Thyroid gland (tissue), 4 donors: ENCODE measurements at places on chromosomes 3 and 15. TPM values are rescaled to one million over a fixed set of nuclear protein-coding genes. Genes with fewer than 3 reads are reported as not detected.
A peak's percentile ranks its signal among the peaks of the same experiment; 100 is the strongest.

GRCh38 chr15:41936649-41937567 lies 35.4 kb downstream of the EHD4 start:
- no peaks in the 10 kb centered on the region for H3K27me3 ChIP-seq
- DNase-seq, result peak; percentile 31
- H3K36me3 ChIP-seq, result no peaks in the 10 kb centered on the region
- peaks cover 24% of the 10 kb centered on the region for H3K4me1 ChIP-seq
- no peak overlapping the region for H3K4me3 ChIP-seq

DNA sequence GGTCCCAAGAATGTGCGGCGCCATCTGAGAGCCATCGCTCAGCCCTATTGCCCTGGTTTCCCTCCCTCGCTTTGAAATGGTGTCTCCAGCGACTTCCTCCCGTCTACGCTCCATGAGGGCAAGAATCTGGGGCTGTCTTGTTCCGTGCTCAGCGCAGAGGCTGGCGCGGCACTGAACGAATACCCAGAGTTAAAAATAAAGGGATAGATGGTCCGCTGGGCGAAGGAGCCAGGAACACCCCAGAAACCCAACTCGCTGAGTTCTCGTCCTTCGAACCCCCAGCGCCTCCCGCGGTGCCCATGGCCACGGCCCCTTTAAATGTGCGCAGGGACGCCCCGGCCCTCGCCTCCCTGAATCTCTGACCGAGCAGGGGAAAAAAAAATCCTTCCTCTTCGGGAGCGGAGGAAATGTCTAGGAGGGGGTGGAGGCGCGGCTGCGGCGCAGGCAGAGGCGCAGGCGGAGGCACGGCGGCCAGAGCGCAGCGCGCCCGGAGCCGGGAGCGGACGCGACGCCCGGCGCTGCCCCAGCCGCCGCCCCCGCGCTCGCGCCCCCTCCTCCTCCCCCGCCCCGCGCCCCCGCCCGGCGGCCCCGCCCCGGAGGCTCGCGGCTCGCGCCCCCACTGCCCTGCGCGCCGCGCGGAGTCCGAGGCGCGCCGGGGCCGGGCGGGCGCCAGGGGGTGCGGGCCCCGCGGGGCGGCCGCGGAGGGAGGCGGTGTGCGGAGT lies 8.5 kb upstream of the FGD5 start:
- no peak for DNase-seq
- H3K4me1 ChIP-seq, result no peaks in the 10 kb centered on the region
- H3K36me3 ChIP-seq, result no peaks in the 10 kb centered on the region
- peaks cover 4% of the 10 kb centered on the region for H3K27me3 ChIP-seq
- H3K4me3 ChIP-seq, result no peak overlapping the region

GRCh38 chr3:16596352-16597032 lies 8.7 kb downstream of the DAZL start:
- no peaks in the 10 kb centered on the region for H3K36me3 ChIP-seq
- H3K4me3 ChIP-seq, result no peak overlapping the region
- H3K4me1 ChIP-seq, result no peaks in the 10 kb centered on the region
- H3K27ac ChIP-seq, result no peak overlapping the region
- H3K27me3 ChIP-seq, result no peaks in the 10 kb centered on the region
- DNase-seq, result no peak

DNA sequence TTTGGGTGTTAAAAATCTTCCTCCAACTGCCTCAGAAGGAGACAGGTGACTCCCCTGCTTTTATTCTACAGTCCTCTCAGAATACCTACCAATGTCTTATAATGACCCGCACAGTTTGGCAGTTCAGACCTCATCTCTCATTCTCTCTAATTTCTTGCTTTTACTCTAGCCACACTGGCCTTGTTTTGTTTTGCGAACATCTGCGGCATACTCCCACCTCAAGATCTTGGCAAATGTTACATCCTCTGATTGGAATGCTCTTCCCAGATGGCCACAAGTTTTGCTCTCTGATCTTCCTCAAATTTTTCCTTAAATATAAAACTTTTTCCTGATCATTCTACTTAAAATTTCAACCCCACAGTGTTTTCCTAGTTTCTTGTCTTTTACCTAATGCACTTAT lies 94.1 kb downstream of the PLSCR2 start:
- no peak overlapping the region for H3K27ac ChIP-seq
- H3K4me1 ChIP-seq, result no peaks in the 10 kb centered on the region
- H3K36me3 ChIP-seq, result no peaks in the 10 kb centered on the region
- no peak overlapping the region for H3K4me3 ChIP-seq
- no peaks in the 10 kb centered on the region for H3K27me3 ChIP-seq
- no peak for DNase-seq

DNA sequence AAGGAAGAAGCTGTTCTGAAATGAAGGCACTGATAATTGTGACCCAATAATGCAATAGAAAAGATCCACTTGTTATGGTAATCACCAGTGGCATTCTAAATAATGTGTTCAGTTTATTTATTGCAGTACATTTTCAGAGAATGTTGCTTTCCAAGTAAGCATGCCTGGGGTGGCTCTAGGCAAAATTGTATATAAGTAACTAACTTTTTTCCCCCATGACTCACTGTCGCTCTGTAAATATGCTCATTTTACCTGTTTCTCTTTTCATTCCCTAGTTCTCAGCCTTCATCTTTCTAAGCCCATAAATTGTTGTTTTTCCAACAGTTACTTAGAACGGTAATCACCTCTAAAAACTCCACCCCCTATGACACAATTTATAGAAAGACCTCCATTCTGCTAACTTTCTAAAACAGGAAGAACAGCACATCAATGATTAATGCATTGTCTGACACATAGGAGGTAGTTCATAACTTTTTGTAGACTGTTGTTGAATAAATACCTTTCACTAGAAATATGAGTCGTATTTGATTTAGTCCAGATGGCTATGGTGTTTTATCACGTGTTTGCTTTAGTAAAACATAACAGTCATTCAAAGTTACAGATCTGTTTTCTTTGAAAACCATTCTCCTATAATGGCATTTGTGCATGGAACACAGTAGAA lies 143.1 kb downstream of the LSAMP start:
- no peak for DNase-seq
- H3K27ac ChIP-seq, result no peak overlapping the region
- H3K36me3 ChIP-seq, result no peaks in the 10 kb centered on the region

DNA sequence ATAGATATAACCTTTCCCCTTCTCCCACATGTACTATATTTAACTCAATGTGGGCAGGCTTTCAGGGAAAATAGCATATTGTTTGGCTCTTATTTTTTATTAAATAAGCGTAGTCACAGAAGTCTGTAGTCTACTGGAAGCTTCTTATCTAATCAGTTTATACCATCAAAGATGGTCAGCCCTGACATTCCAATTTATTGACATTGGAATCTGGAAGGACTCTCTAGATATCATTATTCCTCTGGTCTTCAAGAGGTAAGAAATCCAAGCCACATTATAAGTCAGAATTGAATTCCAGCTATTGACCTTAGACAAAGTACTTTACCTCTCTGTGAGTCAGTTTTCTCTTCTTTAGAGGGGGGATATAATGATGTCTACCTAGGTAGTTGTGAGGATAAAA lies 38.5 kb upstream of the SCAANT1 start:
- H3K4me1 ChIP-seq, result no peaks in the 10 kb centered on the region
- no peaks in the 10 kb centered on the region for H3K27me3 ChIP-seq
- H3K36me3 ChIP-seq, result no peaks in the 10 kb centered on the region
- DNase-seq, result no peak
- H3K4me3 ChIP-seq, result no peak overlapping the region
- no peak overlapping the region for H3K27ac ChIP-seq

- no peak overlapping the region for H3K27ac ChIP-seq
- no peak overlapping the region for H3K4me3 ChIP-seq
- H3K27me3 ChIP-seq, result no peaks in the 10 kb centered on the region
- no peaks in the 10 kb centered on the region for H3K4me1 ChIP-seq
- DNase-seq, result no peak
These were observed 97.1 kb upstream of the SNRPA1 start for GRCh38 chr15:101391981-101392640.

DNA sequence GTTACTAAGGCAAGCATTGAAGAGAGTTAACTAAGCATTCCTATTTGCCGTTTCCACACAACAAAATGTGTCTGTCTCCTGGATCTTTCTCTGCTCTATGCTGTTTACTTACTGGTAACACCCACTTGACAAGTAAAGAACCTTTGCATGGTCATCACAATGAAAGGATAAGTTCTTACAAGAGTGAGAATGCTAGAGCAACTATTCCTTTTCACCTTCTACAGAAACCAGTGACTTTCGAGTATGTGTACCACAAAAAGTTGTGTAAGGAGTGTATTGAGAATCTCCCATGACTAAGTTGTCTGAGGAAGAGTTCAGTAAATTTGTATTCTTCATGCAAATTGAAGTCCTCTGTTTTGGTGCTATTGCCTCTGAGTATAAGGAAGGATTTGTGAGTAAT lies 10.8 kb downstream of the TIPARP start:
- no peak overlapping the region for H3K27ac ChIP-seq
- no peak overlapping the region for H3K4me3 ChIP-seq
- DNase-seq, result no peak
- peaks cover 63% of the 10 kb centered on the region for H3K4me1 ChIP-seq
- no peaks in the 10 kb centered on the region for H3K27me3 ChIP-seq

GRCh38 chr3:85068911-85069310 lies 110.1 kb downstream of the CADM2 start:
- H3K4me3 ChIP-seq, result no peak overlapping the region
- no peaks in the 10 kb centered on the region for H3K36me3 ChIP-seq
- H3K4me1 ChIP-seq, result no peaks in the 10 kb centered on the region
- no peaks in the 10 kb centered on the region for H3K27me3 ChIP-seq
- H3K27ac ChIP-seq, result no peak overlapping the region

DNA sequence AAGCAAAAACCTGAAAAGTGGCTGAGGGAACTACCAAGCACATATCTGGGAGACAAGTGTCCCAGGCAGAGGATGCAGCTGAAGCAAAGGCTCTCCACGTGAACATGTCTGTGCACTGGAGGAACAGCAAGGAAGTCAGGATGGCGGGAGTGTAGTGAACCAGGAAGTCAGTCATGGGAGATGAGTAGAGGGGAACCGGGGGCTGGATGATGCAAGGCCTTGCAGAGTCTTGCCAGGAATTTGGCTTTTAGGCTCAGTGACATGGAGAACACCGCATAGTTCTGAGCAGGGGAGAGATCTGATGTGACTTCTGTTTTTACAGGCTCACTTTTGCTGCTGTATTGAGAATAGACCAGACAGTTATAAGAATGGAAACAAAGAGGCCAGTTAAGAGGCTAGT lies 19.0 kb downstream of the C2CD4A start:
- H3K27me3 ChIP-seq, result no peaks in the 10 kb centered on the region
- H3K27ac ChIP-seq, result no peak overlapping the region
- no peak overlapping the region for H3K4me3 ChIP-seq
- no peak for DNase-seq
- no peaks in the 10 kb centered on the region for H3K36me3 ChIP-seq

GRCh38 chr3:47347217-47347801 lies 33.5 kb upstream of the PTPN23 start:
- no peaks in the 10 kb centered on the region for H3K27me3 ChIP-seq
- no peak overlapping the region for H3K4me3 ChIP-seq
- no peaks in the 10 kb centered on the region for H3K4me1 ChIP-seq
- no peak overlapping the region for H3K27ac ChIP-seq
- no peak for DNase-seq
- H3K36me3 ChIP-seq, result peaks cover 30% of the 10 kb centered on the region

DNA sequence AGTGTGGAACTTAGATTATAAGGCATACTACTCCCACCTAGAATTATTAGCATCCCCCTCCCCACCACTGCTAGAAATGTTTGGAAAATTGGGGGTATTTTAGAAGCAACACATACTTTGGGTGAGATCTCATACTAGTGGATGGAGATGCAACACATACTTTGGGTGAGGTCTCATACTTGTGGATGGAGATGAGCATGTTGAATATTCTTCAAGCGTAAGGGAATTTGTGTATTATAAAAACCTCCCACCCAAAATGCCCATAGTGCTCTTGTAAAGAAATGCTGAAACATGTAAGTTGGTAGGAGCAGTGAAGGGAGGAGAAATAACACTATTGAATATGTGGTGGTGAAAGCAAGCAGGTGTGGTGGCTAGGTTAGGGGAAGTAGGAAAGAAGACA lies 124.0 kb upstream of the EPHA3 start:
- no peak overlapping the region for H3K4me3 ChIP-seq
- DNase-seq, result no peak
- H3K36me3 ChIP-seq, result no peaks in the 10 kb centered on the region
- H3K4me1 ChIP-seq, result no peaks in the 10 kb centered on the region

THRB gene
- total RNA-seq, result 14.9 TPM

KNG1 gene
- total RNA-seq, result not detected

IL5RA gene
- not detected for total RNA-seq

GOLGA8G gene
- total RNA-seq, result not detected
